ENCODE measurements at places on chromosomes 2 and 18.

- DNase-seq: no peak
Observed at GRCh38 chr2:239178954-239179353, 221.9 kb downstream of the HDAC4 start.

GRCh38 chr2:234130777-234131181 is 80.3 kb downstream of the SPP2 start:
- no peak for DNase-seq

- DNase-seq: no peak
Observed at GRCh38 chr18:28725876-28726275, 548.9 kb upstream of the CDH2 start.

DNA sequence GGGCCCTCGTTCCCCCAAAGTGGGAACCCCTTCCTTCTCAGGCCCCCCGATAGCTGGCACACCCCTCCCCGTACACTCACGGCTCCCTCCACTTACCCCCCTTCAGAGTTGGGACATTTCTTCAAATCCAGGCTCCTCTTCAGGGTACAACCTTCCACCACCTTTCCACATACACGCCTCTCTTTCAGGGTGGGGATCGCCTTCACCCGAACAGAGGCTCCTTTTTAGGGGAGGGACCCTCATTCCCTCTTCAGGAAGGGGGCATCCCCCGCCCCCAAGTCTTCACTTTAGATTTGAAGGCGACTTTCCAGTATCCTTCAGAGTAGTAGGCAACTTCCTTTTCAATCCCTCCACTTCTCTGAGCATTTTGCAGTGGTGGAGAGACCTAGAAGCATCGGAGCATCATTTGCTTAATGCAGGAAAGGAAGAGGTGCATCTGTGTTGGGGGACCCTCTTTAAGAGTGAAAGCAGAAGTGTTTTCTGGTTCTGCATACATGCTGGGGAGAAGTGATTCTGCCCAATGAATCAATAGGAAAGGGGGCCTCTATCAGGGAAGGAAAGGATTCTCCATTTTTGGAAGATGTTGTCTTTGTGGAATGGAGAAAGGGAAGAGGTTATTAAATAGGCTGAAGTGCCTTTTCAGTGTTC is 845 bp downstream of the EML4 start:
- DNase-seq: no peak

DNA sequence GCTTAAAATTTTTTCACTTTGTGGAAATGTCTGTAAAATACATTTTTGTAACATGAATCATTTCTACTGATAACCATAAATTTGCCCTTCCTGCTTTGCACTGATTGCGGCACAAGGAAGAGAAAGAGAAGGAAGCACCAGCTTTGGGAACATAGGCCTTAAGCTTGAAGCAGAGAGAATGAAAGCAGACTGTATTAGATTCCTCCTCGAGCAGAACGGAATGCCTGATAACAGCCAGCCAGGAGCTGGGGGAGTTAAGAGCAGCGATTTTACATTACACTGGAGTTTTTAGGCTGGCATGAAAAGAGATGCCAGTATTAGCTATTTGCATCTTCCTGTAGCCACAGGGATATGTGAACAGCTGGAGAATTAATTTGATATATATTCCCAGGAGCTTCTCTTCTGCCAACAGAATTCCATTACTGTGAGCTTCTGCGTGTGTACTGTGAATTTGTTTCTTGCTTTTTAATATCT is 33.5 kb downstream of the CRIM1 start:
- no peak for DNase-seq

DNA sequence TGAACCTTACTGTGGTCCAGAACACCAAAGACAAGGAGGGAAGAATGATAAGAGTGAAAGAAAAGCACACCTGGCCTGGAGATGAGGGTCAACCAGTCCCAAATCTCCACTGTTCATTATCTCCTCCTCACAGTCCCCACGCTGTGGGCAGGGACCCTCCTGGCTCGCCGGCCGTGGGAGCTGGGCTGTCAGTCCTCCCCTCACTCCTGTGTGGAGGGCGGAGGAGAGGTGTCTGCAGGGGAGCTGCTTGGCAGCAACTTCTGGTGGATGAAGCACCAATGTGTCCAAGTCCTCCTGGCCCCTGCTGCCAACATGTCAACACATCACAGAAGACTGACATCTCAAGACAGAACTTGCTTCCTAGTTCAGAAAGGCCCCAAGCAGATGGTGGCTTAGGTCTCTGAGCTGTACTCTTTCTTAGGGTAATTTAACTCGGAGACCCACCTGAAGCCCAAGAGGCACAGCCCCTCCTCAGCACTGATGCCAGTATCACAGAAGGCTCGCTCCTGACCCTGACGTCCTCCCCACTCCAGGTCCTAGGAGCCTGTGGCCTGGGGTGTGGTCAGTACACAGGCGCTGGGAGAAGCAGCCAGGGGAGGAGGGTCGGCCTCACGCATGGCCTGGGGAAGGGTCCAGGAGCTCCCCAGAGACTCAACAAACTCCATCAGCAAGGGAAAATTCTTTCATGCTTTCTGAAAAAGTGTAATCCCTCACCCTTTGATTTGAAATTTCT is 54.5 kb downstream of the PARD6G start:
- DNase-seq: no peak

- no peak for DNase-seq
Observed at GRCh38 chr2:205267323-205267722, 415.0 kb upstream of the NRP2 start.

DNA sequence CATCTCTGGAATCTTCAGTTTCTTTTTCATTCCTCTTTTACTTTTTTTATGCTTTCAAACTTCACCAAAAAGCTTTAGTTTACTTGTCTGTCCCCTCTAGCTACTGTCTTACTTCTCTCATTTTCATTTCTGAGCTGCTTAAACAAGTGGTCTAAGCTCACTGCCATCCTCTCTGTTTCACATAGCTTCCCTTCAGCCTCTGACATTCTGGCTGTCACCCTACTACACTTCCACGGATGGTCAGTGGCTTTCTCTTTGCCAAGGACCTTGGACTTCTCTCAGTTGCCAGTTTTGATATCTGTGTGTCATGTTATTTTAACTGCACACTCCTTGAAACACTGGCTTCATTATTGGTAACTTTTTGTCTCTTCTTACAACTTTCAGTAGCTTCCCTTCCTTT is 176.1 kb downstream of the IKZF2 start:
- DNase-seq: no peak

DNA sequence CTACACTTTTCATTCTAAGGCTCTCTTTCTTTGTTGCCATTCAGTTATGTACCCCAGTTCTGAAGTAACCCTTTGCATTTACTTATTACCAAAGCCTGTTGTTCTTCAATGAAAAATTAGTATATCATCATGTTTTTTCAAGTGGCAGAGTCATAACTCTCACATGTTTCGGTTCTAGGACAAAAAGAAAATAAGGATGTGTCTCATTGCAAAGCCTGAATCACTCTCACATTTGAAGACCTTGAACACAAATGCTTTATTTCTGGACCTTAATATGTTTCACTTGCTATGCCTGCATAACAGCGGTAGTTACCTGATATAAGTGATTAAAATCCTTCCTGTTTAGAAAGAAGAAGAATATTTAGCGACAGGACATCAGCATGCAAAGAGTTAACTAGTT is 49.1 kb downstream of the ZEB2 start:
- no peak for DNase-seq

DNA sequence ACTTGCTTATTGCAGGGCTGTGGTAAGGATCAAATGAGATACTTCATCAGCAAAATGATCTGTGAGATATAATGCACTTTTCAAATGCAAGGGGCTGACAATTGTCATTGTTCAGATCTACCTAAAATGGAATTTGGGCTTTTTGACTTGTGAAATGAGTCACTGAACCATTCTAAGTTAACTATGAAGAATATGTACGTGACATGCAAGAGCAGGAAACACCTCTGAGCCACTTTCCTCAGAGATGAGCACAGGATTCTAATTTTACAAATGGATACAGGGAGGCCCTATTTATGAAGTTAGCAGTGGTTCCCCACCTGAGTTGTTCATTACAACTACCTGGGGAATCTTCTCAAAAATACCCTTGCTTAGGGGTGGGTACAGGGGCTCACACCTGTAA is 26.7 kb downstream of the CTLA4 start:
- DNase-seq: no peak

DNA sequence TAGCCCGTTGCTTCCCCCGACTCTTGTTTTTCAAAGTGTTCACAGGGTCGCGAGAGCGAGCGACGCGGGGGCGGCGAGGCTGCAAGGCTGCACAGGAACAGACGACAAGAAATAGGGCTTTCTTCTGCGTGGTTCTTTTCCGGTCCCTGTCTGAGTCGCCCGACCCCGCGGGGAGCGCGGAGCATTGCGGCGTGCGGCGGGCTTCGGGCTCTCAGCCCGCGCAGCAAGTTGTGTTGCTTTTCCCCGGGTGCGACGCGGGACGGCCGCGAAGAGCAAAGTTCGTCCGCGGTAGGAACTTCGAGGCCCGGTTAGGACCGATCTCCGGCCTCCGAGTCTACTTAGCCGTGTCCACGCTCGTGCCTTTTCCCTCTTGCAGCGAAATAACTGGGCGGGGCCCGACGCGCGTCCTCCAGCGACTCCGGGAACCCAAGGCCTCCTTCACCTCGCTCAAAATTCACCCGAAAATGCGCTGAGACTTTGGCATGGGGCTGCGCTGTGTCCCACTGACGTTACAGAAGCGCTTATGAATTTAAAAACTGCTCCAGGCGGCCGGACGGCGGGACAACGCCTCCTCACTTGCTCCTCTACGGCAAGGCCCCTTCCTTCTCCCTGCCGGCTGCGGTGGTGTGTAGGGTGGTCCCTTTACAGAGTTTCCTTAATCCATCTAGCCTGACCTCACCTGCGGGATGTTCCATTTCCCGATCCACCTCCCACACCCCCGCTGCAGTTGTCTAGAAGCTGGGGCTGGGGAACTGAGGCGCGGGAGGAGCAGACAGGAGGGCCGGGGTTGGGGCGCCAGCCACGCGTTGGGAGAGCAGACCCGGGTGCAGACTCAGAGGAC is 1.5 kb upstream of the BCL2L11 start:
- DNase-seq: no peak

DNA sequence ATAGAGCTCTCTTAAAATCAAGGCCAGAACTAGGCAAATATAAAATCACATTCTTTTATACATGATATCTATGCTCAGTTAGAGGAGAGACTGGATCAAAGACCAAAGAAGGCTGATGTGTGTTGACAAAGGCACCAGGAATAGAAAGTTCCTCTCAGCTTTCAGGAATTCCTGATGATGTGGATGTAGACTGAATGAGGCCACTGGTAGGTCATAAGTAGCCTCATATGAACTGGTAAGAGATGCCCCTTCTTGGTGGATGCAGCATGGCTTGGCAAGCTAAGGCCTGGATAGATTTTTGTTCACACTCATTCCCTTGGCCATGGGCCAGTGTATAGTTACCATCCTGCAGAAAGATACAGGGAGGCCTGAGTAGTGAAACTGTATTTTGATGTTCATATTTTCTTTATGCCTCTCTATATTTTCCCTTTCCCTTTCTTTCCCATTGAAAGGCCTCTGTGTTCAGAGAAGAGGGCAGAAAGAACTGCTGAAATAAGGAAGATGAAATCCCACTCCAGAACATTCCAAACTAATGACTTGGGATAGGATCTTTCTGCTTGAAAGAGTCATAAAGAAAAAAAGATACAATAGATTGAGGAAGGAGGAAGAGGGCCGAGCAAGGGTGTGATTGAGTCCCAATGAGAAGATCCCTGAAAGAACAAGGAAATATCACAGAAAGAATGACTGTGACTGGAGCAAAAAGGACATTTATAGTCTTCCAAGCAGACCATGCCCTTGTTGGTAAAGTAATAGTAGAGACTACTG is 2182.7 kb upstream of the PIK3C3 start:
- no peak for DNase-seq

GRCh38 chr2:166494140-166494624 is at the start of gene SCN7A:
Gene SCN7A, minus strand, starts transcription at chr2:166494249. Its CDS starts 16,553 bp downstream, at chr2:166477696.
- no peak for DNase-seq

GRCh38 chr2:130850788-130851623 is 14.3 kb downstream of the ARHGEF4 start:
- no peak for DNase-seq

GRCh38 chr18:52352920-52353319 is 12.9 kb downstream of the DCC start:
- DNase-seq: no peak

- DNase-seq: no peak
Observed at GRCh38 chr18:74869904-74870863, 272.5 kb downstream of the ZNF407 start.

- DNase-seq: no peak
Observed at GRCh38 chr2:88239781-88240180, 69.6 kb downstream of the THNSL2 start.

DNA sequence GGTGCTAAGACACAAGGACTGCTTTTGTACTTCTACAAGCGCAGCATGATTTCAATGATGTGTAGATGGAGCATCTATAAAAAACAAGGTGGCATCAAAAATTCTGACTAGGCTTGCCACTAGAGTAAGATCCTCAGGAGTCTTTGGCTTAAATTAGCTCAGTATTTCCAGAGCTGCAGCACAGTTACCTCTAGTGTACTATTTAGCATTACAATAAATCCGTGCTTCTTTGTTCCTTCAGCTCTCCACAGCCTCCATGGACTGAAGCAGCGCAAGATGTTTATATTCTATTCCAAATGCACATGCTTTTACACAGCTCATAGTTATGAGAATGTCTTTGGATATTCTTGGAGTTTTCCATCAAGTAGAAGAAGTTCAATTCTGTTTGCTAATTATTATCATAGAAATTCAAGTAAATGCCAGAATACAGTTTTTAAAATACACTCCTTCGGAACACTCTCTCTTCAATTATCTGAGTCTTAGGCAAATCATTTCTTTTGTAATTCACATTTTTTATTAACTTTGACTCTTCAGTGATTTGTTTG is 1133.0 kb upstream of the LRRTM1 start:
- no peak for DNase-seq

DNA sequence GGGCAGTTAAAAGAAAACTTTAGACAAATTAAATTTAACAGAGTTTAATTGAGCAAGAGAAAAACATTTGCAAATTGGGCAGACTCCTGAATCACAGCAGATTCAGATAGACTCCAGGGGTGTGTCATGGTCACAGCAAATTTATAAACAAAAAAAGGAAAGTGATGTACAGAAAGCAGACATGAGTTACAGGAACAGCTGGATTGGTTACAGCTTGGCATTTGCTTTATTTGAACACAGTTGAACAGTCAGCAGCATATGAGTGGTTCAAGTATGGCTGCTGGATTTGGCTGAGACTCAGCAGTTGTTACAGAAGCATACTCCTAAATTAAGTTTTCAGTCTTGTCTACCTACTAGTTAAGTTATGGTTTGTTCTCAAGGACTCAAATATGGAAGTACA is 82.3 kb upstream of the NYAP2 start:
- no peak for DNase-seq

DNA sequence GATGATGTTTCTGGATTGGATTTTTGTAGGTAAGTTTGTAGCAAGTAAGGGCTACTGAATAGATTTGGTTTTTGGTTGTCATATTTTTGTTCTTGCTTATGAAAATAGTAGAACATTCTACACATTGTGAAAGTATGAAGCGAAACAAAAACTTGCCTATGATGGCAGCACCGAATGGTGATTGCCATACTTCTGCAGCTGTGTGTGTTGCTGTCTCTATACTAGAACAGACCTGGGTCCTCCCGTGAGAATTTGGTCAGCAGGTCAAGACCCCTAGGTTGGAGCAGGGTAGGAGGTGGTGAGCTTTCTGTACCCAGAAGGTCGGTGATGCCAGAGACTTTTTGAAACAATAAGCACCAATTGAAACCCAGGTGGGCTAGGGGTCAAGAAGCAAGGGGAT is 322.6 kb downstream of the PRKCE start:
- DNase-seq: no peak

- no peak for DNase-seq
Observed at GRCh38 chr2:45690231-45690630, 38.8 kb downstream of the PRKCE start.
